Activated T-helper 9 cell treated with anti-CD3 and anti-CD28 coated beads, Interleukin-2, amount 50 U/mL, for 16 hours (primary cell): ENCODE measurements at places on chromosomes 4 and X.

DNA sequence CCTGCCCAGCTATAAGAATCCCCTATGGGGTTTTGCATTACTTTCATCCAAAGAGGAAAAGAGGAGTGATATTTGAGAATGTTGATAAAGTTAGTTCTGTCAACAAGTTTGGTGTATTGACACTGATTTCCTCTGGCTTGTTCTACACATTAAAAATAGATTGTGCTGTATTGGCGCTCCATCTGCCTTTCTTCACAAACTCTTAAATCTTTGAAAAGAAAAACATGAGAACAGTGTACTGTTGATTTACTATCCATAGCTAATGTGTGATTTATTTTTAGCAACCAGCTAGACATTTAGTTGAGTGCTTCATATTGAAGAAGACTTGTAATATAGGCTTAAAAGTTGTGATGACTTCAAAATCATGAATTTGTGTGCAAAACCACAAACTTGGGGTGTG lies 261.2 kb upstream of the ANKRD50 start:
- no peak for DNase-seq

GRCh38 chr4:46886711-46887110 lies 22.3 kb downstream of the COX7B2 start:
- no peak for DNase-seq

DNA sequence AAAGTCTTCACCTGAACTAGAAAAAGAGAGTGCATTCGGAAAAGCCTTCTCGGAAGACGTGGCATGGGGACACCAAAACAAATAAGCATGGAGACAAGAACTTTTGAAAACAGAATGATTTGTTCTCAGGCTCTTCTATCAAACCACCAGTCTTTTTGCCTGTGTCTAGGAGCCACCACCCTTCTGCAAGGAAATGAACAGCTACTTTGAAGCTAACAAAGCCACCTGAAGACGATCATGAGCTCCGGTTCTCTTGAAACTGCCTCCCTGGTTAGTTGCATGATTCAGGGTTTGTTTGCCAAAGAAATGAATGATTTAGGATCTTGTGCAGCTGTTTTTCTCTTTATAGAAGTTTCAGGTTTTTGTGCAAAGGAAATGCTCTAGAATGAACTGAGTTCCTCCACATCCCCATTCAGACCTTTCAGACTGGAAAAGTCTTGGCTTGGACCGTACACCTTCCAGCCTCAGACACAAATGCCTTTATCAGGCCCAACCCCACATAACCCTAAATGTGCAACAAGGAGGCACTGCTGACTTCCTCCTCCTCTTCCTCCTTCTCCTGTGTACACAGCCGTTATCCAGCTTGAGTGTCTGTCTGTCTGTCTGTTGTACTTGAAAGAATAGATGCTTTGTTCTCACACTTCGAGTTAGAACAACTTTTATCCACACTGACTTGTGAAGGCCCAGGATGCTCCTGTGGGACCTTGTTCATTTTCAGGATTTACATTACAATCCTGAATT lies 334.8 kb upstream of the KLF3 start:
- DNase-seq, result no peak

DNA sequence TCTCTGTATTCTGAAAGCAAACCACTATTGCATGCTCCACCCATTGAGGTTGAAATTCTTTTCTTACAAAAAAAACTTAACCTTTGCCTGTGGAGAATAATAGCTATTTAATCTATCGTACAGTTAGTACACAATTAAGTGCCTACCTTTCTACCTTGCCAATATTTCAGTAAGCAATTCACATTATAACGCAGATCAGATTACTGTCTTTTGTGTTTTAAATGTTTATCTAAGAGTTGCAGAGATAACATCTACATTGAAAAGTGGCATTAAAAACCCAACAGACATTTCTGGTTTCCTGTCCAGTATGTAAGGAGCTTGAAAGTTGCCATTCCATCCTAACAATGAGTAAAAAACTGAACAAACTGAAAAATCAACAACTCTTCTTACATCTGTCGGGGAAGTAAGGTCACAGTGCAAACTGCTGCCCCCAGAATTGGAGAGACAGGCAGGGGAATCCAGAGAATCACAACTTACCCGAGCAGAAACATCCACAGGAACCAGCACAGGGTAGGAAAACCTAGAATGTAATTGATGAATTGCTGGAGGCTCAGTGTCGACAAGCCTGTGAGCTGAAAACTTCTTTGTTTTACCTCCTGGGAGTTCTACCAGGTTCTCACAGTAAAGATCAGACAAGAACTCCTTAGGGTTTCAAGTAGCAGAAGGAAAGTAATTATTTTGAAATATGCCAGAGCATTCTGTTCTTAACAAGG lies 27.3 kb upstream of the ACSL4 start:
- DNase-seq, result no peak

GRCh38 chr4:153027866-153028265 lies 91.7 kb downstream of the FHDC1 start:
- no peak for DNase-seq

DNA sequence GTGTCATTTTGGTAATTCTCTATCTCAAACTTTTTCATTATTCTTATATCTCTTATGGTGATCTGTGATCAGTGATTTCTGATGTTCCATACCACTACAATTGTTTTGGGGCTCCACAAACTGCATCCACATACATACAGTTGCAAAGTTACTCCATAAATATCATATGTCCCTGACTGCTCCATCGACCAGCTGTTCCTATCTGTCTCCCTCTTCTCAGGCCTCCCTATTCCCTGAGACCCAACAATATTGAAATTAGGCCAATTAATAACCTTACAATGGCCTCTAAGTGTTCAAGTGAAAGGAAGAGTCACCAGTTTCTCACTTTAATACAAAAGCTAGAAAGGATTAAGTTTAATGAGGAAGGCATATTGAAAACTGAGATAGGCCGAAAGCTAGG lies 108.7 kb downstream of the ANAPC10 start:
- no peak for DNase-seq

DNA sequence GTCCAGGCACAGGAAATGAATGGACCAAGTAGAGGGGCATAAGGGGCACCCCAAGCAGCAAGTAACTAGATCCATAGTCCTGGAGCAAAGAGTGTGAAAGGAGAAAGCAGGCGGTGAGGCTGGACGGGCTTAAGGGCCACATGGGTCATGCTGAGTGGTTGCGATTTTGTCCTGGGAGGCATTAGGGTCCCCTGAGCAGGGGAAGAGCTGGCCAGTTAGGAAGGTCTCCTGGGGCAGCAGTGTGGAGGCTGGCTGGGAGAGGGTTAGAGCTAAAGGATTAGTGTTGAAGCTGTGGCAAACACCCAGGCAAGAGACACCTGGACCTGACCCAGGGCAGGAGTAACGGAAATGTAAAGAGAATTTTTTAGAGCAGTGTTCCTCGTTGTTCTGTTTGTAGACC lies 26.5 kb downstream of the MYOZ2 start:
- DNase-seq, result no peak

- no peak for DNase-seq
Observed at GRCh38 chr4:20256381-20256881, 4.7 kb downstream of the SLIT2 start.

DNA sequence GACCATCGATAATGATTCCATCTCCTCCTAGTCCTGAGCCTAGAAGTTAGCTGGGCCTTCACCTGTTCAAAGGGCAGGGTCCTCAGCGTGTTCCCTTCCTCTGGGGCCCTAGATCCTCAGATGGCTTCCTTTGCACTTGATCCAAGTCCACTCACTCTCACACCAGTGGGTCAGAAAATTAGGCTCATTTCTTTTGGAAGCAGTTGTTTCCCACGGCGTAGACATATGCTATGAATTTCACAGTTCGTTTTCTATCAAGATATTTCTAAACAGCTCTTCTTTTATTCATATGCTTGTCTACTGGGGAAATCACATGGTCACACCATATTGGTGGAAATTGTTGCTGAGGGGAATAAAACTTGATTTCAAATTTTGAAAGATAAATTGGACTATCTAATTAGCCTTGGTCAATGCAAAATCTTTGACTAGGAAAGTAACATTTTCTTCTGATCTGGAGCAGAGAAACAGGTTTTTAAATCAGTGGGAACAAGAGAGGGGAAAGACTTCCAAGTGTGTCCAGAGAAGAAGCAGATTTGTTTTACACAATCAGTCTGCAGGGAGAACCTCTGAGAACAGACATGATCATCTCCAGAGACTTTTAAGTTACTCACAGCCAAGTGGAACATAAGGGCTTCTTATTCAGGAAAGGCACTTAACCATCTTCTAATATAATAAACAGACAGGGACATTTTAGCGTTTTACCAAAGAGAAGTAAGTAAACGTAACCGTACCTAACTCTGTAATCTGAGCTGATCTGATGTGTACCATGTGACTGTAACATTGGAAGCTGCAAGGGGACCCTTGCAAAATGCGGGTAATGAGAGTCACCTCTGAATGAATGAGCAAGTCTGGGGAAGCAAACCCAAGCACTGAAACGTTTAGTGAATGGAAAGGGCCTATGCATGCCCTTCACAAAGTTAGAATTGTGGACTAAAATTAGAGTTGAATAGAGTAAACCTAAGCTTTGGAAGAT lies 455.7 kb upstream of the FAT1 start:
- no peak for DNase-seq

GRCh38 chr4:139279760-139280620 lies at the start of gene MGARP:
Gene MGARP, minus strand, starts transcription at chr4:139280225. Its CDS starts 67 bp downstream, at chr4:139280158.
- DNase-seq, result peak; percentile 13

GRCh38 chrX:13203271-13203670 lies 116.6 kb downstream of the ATXN3L start:
- DNase-seq, result no peak
